ENCODE measurements at places on chromosomes 16 and 17.

DNA sequence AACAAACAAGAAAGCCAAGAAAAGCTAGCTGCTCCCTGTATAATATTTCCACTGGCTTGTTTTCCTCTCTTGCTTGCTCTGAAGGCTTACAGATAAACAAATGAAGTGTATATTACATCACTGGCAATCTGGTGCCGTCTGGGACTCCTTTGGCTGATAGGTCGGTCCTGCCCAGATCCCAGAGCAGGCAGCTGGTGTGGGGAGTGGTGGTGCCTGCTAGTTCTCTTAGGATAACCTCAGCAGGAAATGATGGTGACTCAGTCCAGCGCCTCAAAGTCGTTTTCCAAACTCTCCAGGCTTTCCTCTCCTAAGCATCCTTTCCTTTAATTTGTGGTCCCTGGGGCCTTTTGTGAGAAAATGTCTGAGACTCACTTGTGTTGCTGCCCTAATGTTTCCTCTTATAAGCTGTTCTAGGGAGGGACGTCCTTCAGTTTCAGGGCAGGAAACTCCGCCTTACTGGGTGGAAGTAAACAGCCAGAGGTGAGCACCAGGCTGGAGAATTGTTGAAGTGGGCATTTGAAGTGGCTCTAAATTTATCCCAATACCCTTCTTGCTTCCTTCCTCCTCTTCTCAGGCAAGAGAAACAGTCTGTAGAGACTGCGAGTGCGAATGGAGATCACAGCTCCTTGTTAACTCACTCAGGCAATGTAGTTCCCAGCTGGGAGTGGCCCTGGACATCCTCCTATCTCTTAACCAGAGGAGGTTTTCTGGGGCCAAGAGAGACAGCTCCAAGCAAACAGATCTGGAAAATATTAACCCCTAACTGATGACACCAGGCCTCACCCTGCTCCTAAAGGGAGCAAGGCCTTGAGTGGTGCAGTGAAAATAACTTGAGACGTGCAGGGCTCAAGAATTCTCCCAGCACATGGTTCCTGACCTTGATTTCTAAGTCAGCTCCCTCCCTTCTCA is 34.9 kb downstream of the CD300LF start:
- DNase-seq, result no peak

DNA sequence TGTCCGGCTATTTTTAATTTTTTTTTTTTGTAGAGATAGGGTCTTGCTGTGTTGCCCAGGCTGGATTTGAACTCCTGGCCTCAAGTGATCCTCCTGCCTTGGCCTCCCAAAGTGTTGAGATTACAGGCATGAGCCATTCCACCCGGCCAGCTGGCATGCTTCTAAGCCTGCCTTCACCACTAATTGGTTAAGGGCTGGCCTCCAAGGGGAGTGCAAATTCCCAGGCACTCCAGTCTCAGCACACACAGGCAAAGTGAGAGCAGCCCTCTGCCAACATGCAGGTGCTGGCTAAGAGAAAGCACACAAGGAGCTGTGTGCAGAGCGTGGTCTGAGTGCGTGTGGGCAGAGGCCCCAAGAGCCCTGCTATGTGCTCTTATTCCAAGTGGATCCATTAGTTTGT is 149.8 kb upstream of the HS3ST2 start:
- DNase-seq, result no peak

- DNase-seq, result no peak
These were observed 6.4 kb downstream of the SCNN1G start for GRCh38 chr16:23188911-23189310.

GRCh38 chr16:56514845-56515244 is 5.0 kb downstream of the BBS2 start:
- DNase-seq, result no peak

DNA sequence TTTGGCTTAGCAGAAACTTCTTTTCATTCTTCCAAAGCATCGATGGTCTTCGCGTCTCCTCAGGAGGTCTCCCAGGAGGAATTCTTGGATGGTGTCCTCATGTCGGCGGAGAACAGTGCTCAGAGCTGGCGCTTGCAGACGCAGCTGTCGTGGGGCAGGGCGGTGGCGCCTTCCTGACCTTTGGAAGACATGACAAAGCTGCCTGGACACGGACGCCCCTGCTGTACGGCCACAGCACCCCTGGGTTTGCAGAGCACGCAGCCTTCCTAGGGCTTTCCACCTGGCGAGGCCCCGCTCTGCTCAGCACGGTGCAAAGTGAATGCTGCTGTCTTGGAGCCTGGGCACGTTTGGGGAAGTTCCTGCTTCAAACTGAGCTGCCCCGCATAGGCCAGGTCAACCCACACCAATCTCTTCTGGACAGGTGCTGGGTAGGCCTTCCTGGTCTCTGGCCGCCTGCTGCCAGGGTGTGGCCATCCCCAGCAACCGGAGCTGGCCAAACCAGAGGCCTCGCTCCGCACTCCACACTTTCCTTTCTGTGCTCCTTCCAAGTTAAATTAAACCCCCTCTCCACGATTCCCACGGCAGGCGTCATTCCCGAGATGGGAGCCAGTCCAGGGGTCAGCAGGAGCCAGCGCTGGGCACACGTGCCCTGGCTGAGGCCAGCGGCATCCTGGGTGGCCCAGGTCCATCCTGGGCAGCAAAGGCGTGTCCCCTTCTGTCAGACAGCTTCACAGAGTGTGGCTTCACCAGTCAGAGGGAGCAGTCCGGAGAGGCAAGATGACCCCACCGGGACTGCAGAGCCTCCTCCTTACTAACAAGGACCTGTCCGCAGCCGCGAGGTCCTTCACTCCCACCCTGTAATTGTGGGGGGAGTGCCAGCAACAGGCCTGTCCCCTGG is 15.0 kb upstream of the KREMEN2 start:
- no peak for DNase-seq

GRCh38 chr16:84766978-84767773 is 52.6 kb upstream of the CRISPLD2 start:
- no peak for DNase-seq

DNA sequence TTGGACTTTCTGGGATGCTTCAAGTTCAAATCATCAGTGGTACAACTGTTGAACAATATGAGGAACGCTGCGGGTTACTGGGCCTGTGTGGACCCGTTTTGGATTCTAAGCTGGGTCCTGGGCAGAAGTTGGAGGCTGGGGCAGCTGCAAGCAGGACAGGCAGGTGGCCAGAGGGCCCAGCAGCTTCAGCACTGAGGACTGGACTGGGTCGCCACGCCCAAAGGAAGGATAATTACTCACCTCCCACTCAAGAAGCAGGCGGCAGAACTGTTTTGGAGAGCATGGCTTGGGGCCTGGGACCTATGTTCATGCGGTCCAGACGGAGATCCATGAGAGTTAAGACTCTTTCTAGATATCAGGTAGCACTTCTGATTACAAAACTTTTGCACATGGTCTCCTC is 1.5 kb upstream of the ZNHIT3 start:
- no peak for DNase-seq

DNA sequence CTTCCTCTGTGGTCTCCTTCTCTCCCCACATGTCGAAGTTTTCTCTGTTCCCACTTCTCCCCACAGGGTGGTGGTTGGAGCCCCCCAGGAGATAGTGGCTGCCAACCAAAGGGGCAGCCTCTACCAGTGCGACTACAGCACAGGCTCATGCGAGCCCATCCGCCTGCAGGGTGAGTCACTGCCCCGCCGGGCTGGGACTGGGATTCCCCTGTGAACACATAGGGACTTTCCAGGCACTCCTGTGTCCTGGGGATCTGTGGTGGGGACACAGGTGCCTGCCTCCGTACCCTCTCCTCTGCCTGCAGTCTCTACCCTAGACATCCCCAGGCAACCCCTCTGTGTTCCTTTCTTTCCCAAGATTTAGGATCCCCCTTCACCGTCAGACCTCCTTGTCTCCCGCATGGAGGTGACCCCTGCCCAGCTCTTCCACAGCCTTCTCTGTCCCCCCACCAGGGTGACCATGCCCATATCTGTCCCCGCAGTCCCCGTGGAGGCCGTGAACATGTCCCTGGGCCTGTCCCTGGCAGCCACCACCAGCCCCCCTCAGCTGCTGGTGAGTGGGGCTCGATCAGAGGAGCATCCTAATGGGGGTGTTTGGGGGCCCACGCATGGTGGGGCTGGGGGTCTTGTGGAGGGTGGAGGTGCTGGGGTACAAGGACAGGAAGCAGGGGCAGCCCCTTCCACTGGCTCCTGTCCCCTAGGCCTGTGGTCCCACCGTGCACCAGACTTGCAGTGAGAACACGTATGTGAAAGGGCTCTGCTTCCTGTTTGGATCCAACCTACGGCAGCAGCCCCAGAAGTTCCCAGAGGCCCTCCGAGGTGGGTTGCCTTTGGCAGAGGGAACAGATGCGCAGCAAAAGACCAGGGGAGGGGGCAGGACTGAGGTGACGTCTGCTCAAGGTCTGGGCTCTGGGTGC is 5.8 kb downstream of the ITGAM start:
- DNase-seq, result no peak

DNA sequence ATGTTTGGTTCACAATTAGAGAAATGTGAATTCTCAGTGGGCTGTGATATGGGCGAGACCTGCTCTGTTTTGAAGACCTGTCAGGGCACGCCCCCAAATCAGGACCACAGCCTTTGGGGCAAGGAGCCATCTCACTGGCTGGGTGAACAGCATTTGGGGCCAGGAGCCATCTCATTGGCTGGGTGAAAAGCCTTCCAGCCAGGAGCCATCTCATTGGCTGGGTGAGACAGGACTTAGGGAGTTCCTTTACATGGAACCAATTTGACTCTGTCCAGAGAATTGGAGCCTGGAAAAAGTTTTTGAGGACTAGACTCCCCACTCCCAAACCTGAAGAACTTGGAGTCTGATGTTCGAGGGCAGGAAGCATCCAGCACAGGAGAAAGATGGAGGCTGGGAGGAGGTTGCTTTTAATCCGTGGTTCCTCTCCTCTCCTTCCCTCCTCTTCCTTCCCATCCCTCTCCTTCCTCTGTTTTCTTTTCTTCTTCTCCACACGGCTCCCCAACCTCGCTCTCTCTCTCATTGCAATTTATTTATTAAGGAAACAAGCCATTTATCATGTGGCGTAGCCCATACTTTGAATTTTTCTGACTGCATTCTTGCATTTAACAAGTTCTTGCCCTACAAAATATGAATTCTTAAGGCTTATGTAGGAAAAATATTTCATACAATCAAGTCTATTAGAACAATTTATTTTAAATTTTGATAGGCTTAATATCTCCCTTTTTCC is 19.7 kb downstream of the FOXL1 start:
- peak; percentile 68 for DNase-seq

DNA sequence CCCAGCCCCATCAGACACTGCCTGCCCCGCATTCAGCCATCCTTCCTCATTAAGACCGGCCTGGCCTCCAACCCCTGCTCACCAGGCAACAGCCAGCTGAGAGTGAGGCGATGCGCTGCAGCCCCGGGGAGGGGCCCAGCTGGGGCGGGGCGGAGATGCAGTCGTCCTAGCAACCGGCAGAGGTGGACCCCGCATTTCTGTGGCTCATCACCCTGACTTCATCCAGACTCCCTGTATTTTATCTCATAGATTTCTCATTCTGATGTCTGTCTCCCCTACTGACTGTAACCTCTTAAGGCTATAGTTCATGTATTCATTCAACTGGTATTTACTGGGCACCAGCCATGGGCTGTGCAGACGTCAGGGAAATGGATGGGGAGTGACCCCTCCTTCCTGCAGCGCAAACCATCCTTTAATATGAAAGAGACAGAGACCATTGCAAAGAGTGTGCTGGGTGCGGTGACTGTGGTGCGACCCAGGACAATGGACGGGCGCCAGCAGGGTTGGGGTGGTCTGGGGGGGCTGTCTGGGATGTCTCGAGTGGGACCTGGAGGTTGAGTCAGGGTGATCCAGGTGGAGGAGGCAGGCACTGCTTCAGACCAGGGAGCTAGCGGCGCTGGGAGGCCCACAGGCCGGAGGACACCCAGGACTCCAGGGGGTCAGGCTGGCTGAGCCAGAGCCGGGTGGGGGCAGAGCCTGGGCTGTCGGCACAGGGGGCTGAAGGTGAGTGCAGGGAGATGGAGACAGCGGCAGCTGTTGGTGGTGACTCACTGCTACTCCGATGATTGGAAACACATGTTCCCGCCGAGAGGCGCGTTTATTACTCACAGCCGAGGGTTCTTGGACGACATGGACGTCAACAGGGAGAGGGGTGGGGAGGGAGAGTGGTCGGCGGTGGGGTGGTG is 10.5 kb upstream of the TIMP2 start:
- peak; percentile 99 for DNase-seq

- DNase-seq, result peak; percentile 4
These were observed 25.6 kb upstream of the NTN1 start for GRCh38 chr17:8995711-8996110.

GRCh38 chr17:81810476-81810875 is 6.5 kb downstream of the GCGR start:
- DNase-seq, result no peak

DNA sequence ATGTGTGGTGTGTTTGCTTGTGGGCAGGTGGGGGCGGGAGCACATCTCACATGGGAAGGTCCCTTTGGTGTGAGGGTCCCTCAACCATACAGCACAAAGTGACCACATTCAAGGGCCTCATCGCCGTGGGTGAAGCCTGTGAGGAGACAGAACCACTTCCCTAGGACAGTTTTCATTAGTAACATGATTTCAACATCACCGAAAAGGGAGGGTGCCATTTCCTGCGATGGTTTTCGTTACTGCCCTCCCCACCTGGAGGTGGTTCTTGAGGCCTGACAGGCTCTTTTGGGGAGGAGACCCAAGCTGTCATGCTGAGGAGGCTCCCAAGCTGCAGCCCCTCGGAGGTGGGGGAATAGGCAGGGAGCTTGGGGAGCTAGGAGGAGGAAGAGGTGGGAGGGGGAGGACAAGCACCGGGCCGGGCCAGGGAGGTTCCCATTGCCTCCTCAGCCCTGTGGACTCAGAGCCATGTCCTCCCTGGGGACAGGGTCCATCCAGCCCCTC is 9.5 kb downstream of the CD300LB start:
- DNase-seq, result no peak

- peak; percentile 67 for DNase-seq
These were observed at the start of the genes VPS9D1 and ZNF276 for GRCh38 chr16:89720813-89721545. Gene VPS9D1, minus strand, starts transcription at chr16:89720898. Its CDS starts 37 bp downstream, at chr16:89720861. Gene ZNF276, plus strand, starts transcription at chr16:89721537. Its CDS starts 104 bp downstream, at chr16:89721641.

DNA sequence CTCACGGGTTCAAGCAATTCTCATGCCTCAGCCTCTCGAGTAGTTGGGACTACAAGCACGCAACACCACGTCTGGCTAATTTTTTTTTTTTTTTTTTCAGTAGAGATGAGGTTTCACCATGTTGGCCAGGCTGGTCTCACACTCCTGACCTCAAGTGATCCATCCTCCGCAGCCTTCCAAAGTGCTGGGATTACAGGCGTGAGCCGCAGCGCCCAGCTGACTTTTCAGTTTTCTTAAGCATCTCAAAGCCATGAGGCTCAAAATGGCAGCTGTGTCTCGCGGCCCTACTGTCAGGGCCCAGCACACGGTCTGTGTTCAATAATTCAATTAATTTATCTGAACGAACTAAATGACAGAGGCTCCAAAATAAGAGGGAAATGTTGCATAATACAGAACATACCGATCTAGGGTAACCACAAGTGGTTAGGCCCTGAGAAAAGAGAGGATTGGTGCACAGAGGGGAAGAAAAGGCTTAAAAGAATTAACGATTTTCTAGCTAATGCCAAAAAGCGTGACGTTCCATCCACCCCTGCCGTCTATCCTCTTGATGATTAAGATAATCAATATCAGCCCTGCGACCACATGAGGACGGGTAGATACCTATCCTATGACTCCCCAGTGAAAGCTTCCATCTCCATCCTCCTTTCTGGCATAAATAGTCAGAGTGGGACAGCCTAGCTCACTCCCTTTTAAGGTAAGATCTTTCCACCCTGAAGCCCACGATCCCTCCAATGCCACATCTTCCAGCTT is 136.9 kb downstream of the SLC39A11 start:
- peak; percentile 40 for DNase-seq
